T47D (cell line): ENCODE measurements at places on chromosomes 5 and 9.

- DNase-seq, result peak; percentile 10
Measured at GRCh38 chr5:52560366-52560765, 227.3 kb upstream of the ITGA1 start.

DNA sequence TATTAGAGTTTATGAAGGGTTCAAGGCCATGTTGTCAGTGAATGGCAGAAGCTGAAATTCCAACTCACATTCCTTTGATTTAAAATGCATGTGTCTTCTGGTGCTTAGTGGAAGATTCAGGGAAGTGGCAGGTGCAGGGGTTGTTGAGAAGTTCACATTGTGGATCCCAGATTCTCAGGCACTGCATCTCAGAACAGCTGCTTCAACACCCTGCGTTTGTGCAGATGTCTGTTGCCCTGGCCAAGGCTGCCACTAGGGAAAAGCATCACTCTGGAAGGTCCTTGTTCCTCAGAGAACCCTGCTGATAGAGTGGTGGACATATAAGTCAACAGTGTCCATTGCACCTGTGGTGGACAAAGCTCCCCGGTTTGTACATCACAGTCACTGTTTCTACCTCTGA is 162.7 kb downstream of the PAPPA start:
- DNase-seq, result no peak

GRCh38 chr5:134240421-134240962 is 14.6 kb upstream of the PPP2CA start:
- peak; percentile 71 for DNase-seq

DNA sequence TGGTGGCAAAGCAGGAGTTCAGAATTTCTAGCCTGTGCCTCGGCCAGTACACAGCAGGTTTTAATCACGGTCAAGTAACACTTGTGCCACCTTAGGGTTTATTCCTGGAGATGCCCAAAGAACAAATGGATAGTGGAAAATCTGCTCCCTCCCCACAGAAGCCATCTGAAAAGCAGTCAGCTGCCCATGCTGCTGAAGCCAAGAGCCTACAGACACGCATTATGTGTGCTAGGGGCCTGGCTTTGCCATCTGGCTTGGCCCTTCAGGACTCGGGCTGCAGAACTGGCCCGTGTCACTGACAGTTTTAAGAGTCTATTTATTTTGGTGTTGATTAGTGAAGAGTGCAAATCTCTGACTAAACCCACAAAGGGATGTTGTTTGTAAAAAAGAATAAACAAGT is 11.1 kb downstream of the ARSB start:
- DNase-seq, result no peak

GRCh38 chr5:123597018-123597417 is 85.0 kb downstream of the CSNK1G3 start:
- DNase-seq, result no peak

GRCh38 chr5:133334796-133335639 is 277.3 kb downstream of the FSTL4 start:
- DNase-seq, result no peak

GRCh38 chr9:84190411-84190810 is 150.1 kb downstream of the SLC28A3 start:
- DNase-seq, result no peak

- DNase-seq, result peak; percentile 70
Measured at GRCh38 chr5:150626853-150627276, 13.6 kb upstream of the SYNPO start.

GRCh38 chr9:114720086-114720676 is 38.2 kb upstream of the TEX48 start:
- no peak for DNase-seq

GRCh38 chr5:175821790-175822211 is 49.6 kb upstream of the CPLX2 start:
- no peak for DNase-seq

GRCh38 chr9:120403543-120403856 is 176.5 kb downstream of the CDK5RAP2 start:
- DNase-seq, result no peak

DNA sequence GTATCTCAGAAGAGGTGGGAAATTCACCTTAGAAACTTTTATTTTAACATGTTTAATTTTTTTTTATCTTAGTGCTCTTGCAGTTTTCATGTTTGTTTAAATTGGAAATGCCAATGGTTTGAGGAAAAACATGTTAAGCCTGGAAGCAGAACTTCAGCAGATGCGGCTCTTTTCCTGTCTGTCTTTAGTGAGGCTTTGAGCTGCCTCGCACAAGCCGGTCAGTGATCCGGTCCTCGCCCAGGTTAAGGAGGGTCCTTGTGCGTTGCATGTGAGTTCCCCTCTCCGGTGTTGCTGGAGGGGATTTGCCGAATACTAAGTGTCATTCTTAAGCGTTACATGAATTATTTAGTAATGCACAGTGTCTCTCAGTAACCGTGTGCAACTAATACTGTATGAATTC is 9.4 kb upstream of the PLEKHG4B start:
- no peak for DNase-seq

DNA sequence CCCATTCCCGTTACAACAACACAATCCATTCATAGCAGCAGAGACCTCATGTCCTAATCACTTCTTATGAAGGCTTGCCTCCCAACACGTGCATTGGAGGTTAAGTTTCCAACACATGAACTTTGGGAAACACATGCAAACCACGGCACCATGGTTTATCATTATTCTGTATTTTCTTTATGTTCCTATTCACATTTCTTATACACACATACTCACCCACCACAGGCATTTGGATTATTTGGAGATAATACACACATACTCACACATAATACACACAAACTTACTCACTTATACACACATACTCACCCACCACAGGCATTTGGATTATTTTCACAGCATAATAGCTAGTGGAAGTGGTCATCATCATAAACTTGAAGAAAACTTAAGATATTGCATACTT is 75.6 kb downstream of the C7 start:
- DNase-seq, result no peak

GRCh38 chr5:120852222-120852860 is 388.2 kb downstream of the PRR16 start:
- DNase-seq, result peak; percentile 25

DNA sequence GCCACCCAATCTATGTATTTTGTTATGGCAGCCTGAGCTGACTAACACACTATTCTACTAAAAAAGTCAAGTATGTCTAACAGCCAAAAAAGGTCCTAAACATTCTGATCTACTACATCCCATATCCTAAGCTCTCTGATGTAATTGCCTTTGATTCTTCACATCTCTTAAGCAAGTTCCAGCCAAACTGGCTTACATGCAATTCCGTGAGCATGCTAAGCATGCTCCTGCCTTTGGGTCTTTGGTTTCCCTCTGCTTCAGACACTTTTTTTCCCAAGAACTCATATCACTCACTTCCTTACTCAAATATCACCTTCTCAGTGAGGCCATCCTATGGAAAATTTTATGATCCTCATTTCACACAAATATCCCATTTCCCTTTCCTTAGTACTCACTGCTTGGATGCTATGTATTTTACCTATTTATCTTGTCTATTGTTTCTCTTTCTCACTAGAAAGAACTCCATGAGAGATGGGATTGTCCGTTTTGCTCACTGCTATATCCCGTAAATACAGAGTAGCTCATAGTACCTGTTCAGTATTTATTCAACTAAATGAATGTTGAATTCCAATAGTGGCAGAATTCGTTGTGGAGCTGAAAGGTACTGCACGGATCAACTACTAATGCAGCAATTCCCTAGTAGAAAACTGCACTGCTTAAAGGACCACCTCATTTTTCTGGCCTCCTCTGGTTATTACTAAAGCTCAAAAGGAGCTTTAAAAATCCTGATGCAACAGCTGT is 2.3 kb upstream of the SLC12A2 start:
- no peak for DNase-seq

GRCh38 chr5:41067714-41068568 is 3.2 kb downstream of the MROH2B start:
- no peak for DNase-seq

DNA sequence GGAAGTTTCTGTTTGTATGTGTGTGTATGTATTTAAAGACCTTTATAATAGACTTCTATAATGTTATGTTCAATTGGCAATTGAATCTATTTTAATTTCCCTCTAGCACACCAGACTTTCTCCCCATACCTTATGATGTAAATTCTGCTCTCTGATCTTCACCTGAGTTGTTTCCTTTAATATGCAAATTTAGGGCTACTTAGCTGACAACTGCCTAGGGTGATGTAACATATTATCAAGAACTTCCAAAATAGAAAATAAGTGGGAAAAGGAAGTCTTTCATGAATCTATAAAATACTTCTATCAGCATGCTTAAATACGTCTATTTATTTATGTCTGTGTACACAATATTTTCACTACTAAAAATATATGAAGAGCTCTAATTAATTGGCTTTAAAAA is 923.5 kb upstream of the CDH10 start:
- no peak for DNase-seq

- no peak for DNase-seq
Measured at GRCh38 chr9:114900942-114901802, 29.2 kb downstream of the TNFSF8 start.

DNA sequence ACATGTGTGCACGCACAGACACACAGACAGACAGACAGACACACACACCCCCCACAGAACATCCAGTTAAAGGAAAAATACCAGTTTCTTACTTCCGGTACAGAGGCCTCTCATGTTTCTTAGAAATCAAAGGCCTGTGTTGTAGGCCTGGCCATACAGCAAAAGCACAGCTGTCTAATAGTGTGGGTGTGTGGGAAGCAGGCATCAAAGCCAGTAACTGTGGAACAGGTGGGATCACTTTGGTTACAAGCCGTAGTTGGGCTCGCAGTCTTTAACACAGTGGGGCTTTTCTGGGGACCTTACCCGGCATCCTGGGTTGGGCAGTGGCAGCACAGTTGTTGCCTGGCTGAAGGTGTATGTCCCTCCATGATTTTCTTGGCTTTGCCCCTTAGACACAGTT is 55.2 kb downstream of the FBXL7 start:
- no peak for DNase-seq

DNA sequence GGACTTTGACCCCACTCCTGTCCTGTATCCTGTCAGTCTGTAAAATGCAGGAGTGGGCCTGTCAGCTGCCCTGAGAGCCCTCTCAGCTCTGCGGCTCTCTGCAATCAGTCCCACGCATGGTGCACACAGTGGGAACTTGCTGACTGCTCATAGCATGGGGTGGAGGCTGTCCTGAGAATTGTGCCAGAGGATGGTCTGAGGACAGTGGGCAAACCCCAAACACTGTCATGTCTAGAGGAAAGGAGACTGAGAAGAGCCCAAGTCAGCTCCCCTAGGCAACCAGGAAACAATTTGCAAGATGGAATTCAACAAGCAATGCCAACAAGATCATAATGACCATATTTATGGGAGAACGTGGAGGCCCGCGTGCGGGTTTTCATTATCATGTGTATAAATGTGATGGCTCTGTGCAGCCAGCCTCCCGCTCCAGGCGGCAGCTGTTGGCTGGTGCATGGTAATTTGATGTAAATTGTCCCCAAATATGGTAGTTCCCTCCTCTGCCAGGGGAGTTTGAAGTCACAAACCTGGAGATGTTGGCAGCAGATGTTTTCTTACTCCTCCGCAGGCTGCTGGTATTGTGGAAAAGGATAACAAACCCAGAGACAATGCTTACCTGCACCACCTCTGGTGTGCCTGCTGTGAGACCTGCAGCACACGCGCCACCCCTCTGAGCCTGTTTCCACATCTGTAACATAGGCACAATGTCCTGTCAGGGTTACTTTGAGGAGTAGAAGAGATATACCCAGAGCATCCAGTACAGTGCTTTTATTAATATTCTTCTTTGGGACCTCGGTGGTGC is 39.8 kb upstream of the ALDH1B1 start:
- no peak for DNase-seq

DNA sequence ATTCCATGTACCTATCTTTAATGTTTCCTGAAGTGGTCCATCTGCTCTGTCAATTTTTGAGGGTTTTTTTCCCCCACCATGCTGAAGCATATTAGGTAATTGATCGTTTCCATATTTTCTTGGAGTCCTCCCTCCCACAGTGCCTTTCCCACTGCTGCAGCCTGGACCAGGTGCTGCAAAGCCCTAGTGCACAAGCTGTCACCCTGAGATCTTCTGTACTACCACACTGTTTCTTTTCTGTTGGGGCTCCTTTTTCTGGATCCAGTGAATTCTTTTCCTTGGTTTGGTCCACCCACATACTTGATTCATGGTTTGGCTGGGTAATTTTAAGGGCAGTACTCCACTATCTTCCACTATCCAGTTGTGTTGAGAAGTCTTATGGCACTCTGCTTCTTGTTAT is 30.9 kb upstream of the FAM169A start:
- no peak for DNase-seq

DNA sequence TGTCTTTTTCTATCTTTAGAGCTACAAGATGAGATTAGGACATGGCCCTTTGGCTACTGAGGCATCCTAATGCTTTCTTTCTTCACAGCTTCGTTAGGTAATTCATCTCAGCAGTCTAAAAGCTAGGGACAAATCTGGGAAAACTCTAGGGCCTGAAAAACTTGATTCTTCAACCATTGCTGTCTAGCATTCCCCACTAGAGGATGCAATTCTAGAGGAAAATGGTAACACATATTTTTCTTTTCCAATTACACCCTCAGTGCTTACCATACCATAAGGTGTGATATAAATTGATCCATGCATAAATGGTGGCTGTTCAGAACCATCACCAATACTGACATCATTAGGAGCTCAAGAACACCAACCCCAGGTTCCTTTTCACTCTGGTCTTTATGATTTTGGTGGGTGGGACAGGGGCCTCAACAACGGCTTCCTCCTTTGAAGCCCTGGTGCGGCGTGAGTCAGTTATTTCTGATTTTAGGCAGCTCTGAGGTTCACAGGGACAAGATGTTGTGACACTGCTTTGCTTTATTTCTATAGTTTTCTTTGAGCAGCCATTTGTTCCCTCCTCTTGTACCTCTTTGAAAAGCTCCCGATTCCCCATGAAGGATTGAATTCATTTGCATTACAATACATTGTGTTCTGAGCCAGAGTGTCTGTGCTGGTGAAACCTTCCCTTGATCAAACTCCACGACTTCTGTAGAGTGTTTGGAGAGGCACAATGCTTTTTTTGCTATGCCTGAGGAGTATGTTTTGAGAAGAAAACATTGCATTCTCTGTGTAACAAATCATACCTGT is 526.0 kb upstream of the TRPC7 start:
- DNase-seq, result no peak

- no peak for DNase-seq
Measured at GRCh38 chr9:4814913-4815312, 22.2 kb downstream of the RCL1 start.

DNA sequence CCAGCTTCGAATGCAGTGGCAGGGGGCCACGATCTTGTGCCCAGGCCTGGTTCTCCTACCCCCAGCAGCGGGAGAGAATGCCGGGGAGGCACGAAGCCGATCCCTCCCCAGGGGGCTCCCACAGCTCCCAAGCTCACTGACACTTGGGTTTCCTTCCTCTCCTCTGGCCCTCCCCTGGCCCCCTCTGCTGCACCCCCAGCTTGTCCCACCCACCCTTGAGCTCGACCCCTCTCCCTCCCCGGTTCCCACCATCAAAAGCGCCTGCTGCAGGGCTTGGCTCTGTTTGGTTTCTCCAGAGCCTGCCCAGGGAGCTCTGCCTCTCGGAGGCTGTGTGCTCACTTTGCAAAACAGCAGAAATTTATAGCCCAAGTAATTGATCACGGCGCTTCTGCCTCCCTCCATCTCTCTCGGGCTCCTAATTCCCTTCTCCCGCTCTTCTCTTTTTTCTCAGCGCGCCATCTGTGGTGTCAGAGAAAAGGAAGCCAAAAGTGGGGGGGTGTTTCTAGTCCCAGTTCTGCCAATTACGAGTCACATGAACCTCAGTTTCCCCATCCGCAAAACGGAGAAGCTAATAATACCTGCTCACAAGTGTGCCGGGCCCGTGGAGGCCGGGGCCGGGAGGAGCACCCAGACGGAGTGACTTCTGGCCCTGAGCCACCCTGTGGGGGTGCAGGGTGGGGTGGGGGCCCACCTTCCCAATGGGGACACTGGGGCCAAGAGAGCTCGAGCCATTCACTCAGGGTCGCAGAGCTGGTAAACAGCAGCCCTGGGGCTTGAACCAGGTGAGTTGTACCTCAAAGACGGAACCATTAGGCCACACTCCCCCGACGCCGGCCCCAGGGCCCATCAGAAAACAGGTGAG is 141.2 kb upstream of the IER5L start:
- no peak for DNase-seq
